ENCODE measurements at places on chromosomes 7 and 10.
A peak's percentile ranks its signal among the peaks of the same experiment; 100 is the strongest.

DNA sequence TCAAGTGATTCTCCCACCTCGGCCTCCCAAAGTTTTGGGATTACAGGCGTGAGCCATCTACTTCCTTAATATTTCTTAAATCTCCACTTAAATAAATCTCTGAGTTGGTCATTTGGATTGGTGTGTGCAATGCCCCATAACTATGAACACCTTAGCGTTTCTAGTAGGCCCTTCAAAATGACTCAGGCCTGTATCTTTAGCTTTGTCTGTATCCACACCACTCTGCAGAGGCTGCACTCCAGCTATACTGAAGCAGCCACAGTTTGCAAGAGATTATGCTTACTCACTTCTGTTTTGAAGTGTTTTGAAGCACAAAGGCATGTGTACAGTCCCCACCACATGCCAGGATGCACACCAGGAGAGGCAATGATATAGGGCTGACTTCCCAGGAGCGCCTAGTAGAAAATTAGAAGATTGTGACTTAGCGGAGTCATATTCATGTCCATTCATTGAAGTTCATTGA is 2.4 kb upstream of the ST7 start:
- no peak for DNase-seq

- no peak for DNase-seq
Measured at GRCh38 chr7:83655951-83656556, 7.1 kb upstream of the SEMA3E start.

DNA sequence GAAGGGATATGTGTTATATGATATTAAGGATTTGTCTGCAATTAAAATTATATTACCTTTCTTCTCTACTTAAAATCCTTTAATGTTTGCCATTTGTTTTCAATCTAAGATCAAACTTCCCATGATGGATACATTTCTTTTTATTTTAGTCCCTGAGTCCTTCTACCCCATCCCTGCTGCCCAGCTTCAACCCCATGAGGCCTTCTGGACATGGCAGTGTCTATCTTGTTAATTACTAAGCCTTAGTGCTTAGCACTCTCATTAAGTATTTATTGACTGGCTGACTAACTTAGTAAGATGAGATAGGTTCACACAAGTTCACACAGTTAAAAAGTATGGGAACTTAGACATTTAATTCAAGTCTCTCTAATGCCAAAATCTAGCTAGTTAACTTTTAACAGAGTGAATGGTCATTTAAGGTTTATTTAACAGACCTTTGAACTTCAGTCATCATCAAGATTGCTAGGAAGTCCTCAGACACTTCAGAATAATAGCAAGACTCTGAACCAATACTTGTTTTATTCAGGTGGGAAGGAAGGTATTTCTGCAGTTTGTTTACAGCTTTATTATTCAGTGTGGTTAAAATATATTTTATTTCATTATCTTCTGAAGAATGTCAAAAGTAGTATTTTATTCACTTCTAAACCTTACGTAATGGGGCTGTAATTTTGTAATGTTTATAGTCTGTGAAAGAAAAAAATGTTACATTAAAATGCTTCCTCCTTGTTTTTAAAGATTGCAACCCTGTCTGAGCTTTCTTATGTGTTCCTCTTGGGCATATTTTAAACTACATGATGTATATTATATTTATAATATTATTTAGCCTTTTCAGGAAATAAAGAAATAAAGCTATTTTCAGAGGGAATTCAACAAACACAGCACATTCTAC is 848.9 kb downstream of the REEP3 start:
- DNase-seq, result no peak

- no peak for DNase-seq
Measured at GRCh38 chr7:129569811-129570215, 41.7 kb upstream of the NRF1 start.

- no peak for DNase-seq
Measured at GRCh38 chr10:59098387-59098786, 78.1 kb upstream of the PHYHIPL start.

DNA sequence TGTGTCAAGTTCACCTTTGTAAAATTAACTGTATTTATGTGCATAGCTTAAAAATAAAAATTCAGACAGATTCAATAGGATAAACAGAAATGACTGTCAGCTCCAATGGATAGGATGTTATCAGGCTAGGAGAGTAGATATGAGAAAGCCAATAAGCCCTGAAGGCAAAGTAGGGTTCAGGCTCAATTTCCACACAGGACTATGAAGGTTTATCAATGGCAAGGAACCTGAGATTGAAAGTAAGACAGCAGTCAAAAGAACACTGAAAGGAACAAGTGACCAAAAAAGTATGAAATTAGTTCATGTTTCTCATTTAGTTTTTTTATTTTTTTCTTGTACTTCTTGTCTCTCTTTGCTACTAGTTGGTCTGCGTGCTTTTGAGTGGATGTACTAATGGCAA is 121.4 kb downstream of the ELMO1 start:
- DNase-seq, result no peak

DNA sequence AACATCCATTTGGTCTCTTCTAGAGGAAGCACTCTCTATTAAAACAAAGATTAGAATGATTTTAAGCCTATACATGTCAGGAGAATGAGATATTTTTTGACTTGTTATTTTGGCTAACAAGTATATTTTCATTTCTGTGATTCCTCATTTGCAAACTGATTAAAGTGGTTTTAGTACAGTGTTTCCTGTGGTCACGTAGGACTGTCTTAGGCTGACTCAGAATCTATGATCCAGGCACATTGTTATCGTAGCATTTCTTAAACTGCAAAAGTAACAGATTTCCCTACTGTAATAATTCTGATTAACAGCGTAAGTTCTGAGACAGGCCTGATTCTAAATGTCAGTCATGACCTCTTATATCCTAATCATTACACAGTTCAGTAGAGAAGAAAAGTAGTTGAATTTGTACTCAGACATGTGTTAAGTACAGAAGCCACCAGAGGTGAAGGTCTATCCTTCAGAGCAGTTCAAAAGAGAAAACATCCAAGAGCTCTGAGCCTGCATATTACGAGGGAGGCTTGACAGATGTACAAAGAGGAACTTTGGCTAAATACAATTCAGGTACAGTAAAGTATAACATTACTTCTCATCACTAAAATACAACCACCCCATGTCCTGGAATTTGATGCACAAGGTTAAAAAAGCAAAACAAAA is 124.1 kb upstream of the TEX47 start:
- no peak for DNase-seq

DNA sequence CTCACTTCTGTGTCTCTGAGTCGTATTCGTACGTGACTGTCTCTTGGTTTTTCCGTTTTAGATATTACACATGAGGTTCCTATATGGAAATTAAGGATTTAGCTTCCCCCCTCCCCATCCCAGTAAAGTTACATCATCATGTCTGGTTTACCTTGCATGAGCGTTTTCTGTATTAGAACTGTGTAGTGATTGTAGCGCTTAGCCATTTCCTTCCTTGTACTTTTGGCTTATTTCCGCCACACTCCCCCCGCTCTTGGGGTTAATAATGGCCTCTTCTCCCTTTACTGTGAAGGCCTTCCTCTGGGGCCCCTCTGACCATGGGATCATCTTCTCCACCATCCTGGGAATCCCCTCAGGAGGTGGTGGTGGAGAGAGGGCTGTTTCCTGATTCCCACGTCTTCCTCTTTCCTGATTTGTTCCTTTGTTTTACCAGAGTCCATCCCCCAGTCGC is 27.2 kb upstream of the AP5Z1 start:
- DNase-seq, result no peak

- DNase-seq, result no peak
Measured at GRCh38 chr10:115653473-115653872, 560.3 kb downstream of the ATRNL1 start.

- DNase-seq, result no peak
Measured at GRCh38 chr7:70587739-70588138, 544.2 kb upstream of the GALNT17 start.

DNA sequence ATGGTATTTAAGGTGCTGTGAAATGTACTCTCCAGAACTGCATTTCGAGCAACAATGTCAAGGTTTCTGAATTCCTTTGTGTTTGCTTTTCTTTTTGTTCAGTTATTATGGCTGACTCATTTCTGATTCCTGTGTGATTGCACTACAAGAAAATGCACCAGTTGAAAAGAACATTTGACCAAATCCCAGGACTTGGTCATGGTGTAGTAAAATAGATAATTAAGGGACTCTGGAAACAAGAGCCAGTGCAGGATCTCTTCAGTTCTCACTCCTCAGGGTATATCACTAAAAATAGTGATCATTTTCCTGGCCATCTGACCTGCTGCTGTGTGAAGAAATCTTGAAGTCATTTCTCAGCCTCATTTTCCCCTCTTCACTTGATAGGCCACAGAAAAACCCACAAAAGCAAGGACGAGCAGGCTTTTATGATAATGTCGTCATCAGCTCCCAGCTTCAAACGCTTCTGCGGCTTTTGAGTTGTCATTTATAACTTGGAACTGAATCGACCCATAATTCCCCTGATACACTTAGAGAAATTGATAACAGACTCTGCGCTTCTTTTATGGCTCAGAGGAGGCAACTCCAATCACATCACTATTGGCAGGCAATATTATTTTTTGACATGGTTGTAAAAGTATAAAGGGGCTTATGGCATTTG is 274.7 kb downstream of the HDAC9 start:
- no peak for DNase-seq

DNA sequence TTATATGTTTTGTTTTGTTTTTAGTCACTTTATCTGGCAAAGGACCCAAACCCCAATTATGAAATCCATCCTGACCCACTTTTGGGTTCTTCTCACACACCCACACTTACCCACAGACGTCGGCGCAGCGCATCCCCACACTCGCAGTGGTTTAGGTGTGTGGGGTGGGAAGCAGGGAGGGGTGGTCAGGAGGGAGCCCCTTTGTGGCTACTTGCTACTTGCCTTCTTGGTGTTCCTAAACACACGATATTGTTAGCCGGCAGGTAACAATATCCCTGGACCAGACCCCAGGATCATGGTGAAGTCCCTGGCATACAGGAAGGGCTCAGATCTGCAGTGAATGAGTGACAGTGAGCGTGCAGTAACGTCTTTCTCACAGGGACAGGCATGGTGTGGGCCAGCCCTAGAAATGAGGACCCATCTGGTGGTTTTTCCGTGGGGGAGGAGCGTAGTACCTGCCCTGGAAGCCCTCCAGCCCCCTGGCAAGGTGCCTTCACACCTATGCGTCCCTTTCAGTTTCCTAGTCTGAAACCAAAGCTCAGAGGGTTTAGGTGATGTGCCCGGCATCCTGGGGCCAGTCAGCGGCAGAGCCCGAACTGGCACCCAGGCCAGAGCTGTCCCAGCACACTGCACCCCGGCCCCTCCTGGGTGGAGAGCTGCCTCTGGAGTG is 4.4 kb downstream of the SPOCK2 start:
- DNase-seq, result no peak

DNA sequence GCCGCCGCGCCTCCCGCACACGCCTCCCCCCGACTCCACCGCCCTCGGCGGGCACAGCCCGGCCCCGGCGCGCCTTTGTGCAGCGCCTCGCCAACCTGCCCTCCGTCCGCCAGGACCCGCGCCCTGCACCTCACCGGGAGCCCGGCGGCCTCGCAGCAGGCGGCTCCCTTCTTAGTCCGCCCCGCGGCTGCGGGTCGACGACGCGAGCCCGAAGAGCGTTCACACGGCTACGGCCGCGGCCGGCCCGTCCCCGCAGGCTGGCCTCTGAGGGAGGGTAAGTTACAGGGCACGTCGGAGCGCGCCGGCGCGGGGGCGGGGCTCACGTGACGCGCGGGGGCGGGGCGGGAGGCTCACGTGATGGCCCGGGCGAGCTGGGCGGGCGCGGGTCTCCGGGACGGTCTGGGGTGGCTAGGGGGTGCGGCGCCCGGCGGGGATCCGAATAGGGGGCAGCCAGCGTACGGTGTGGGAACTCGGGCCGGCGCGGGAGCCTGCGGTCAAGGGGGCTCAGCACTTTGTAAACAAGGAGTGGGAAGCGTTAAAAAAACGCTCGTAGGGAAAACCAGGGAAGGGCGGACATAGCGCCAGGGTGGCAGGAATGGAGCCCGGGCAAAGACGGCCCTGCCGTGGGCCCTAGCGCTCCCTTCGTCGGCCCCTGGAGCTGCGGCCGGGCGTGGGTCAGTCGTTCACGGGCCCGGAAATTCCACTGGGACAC is at the start of gene ARHGAP12:
TSS of gene ARHGAP12 (minus strand) at position 283 of the 712 bp plus-strand sequence. CDS start 19,976 bp downstream, outside the sequence.
- peak; percentile 64 for DNase-seq

- DNase-seq, result no peak
Measured at GRCh38 chr10:11742009-11742778, at the start of gene ECHDC3. Gene ECHDC3 (plus strand): TSS chr10:11742382. CDS start chr10:11742577, 195 bp downstream.

DNA sequence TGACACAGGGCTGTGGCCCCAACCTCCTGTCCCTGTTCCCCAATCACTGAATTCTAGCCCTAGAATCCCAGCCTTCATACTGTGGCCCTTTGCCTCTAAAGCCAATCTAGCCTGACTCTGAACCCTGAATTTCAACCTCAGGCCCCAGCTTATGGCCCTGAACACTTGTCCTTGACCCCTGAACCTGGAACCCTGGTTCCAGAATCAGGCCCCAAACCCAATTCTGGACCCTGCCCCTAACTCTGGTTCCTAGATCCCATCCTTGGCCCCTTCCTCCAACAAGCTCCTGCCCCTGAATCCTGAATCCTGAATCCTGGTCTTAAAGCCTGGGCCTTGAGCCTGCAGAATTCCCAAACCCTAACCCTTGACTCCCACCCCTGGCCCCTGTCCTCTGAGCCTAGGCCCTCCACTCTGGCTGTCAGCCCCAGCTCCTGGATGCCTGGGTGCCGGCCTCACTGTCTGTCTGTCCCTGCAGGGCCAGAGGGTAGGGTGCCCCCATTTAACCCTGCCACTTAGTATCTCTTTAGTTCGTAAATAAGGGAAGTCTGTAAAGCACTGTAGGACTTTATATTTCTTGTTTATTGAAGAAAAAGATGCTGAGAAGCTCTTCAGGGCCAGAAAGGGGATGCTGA is 1.3 kb downstream of the INPP5A start:
- DNase-seq, result no peak

- no peak for DNase-seq
Measured at GRCh38 chr7:155583636-155584035, 37.3 kb upstream of the CNPY1 start.

DNA sequence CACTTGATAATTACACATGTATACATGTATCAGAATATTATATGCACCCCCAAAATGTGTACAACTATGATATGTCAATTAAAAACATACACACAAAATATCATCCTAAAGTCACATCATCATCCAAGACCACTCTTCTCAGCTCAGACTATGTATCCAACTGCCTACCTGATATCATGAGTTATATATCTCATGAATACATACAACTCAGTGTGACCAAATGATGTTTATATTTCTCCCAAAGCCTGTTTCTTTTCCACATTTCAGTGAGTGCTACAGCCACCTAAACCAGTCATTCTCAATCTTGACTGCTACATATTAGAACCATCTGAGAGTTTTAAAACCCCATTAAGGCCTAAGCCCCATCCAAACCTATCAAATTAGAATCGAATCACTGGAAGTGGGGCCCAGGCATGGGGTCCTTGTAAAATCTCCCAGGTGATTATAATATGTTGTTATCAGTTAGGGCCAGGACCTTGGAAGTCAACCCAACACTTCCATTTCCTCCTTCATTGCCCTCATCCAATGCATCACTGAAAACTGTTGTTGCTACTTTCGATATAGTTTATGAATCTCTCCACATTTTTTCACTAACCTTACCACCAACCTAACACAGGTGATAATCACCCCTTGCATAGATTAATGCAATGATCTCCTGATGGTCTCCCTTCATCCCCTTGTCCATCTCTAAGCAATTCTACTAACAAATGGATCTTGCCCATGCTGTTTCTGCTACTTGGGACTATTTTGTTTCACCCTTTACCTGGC is 53.8 kb upstream of the ITGB8 start:
- no peak for DNase-seq

GRCh38 chr10:79348640-79348988 is 1.3 kb downstream of the PPIF start:
- DNase-seq, result no peak

GRCh38 chr10:13315361-13315760 is 15.5 kb upstream of the PHYH start:
- no peak for DNase-seq

- no peak for DNase-seq
Measured at GRCh38 chr10:91002656-91003055, 81.8 kb upstream of the ANKRD1 start.

Data from thoracic aorta (tissue), 2 donors.